ENCODE measurements at places on chromosomes 3 and 15.

DNA sequence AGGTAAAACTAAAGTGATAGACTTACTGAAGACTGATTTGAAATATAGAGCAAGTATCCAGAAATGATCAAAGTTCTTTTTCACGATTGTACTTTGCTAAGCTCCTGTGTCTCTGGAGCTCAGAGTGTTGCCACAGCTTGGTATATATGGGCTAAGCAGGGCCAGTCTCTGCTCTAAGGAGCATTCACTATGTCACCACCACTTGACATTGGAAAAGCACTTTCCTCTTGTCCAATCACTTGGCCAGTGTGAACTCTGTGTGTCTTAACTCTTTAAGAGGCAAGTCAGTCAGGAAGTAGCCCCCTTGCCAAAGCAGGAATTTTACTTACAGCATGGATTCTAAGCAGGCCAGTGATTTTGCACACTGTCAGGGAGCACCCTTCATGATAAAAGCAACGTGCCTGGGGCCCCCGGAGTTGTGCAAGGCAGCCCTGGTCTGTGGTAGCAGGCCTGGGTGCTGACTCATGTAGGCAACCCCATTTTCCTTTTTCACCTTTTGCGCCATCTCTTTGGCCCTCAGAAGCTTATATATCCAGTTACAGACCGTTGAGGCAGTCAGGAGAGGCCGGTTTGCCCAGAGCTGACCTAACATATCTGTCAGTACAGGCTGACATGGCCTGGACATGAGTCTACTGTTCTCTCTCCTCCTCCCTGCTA is 73.0 kb downstream of the HCN4 start:
- DNase-seq, result no peak

GRCh38 chr3:134079111-134079547 is 49.4 kb upstream of the SLCO2A1 start:
- DNase-seq, result no peak

DNA sequence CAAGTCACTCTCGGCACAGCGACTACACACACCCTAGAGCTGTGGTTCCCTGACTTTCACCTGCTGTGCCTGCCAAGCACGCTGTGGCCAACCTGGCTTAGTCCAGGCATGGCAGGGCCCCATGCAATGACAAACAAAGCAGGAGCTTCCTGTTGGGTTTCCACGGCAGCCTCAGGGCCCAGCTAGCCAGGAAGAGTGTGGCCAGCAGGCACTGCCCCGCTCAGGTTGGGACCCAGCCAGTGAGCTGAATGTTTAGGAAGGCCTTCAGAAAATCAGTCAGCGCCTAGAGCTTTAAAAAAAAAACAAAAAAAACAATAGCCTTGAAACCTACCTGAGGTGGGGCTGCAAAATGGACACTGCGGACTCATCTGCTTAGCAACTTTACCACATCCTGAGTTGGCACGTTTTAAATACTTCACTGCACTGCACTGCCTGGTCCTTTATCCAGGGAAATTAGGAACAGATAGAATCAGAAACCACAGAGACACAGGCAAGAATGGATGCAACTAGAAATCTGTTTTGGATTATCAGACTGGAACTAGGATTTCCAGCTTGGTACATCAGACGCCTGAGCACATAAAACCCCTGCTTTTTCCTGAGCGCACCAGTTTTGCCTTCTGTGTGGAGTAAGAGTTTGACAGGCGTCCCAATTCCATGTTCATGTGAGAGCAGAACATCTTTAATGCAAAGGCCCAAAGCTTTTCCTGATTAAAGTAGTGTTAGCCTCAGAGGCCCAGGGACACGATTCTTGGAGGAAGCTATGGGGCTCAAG is 36.2 kb upstream of the LDHAL6B start:
- DNase-seq, result no peak

DNA sequence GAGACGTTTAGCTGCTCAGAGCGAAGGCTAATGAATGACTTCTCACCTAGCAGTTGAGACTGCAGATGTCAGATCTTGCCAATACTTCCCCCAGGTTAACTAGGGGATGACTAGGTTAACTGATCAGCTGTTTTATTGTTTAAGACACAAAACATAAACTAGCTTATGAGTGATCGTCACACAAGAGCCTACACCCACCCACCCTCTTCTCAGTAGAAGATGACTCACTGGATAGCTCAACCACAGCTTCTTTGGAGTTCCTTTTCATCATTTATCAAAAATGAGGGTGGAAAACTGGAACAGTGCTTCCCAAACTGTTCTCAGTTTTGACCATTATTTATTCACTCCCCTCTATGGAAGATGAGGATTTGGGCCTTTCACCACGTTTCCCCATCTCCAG is 25.2 kb downstream of the GASK1A start:
- DNase-seq, result no peak

GRCh38 chr3:8838234-8838633 is 68.8 kb upstream of the OXTR start:
- no peak for DNase-seq

DNA sequence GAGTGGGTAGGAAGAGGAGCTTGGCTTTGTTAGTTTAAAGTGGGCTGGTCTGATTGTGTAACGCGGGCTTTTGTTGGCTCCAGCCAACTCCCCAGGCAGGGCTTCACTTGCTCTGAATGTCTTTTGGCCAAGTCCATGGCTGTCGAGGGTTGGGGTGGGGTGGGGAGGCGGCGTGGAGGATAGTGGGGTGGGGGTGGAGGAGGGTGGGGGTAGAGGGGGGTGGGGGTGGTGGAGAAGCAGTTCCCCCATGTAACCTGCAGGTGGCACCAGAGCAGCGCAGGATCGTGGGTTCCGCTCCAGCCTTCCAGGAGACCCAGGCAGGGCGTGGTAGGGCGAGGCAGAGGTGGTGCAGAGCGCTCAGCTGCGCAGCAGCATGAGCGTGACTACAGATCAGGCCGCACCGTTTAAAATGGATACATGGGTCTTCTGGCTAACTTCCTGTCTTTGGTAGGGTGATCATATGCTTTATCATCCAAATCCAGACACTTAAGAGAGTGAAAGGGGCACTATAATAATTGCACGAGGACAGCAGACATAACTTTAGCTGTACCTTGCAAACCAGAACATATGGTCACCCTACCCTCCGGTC is 28.3 kb downstream of the GOLGA6A start:
- no peak for DNase-seq
